ENCODE measurements at places on chromosomes 1 and 21.

- peak; percentile 34 for DNase-seq
Observed at GRCh38 chr1:162709870-162710269, 77.6 kb downstream of the DDR2 start.

DNA sequence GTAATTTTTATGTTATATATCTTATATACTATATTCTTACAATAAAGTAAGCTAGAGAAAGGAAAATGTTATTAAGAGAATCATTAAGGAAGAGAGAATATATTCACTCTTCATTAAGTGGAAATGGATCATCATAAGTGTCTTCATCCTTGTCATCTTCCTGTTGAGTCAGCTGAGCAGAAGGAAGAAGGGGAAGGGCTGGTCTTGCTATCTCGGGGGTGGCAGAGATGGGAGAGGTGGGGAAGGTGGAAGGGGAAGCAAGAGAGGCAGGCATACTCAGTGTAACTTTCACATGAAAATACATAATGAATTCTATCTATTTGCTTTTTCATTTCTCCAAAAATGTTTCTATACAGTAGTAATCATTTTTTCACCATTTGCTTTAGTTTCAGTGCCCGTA lies 5.1 kb downstream of the DNASE2B start:
- DNase-seq: no peak

GRCh38 chr1:32919811-32920733 lies 18.9 kb upstream of the TMEM54 start:
- peak; percentile 39 for DNase-seq

- DNase-seq: no peak
Observed at GRCh38 chr1:121448851-121449250, 264.1 kb downstream of the SRGAP2C start.

GRCh38 chr21:45916011-45916840 lies 65.3 kb upstream of the COL6A1 start:
- no peak for DNase-seq

- no peak for DNase-seq
Observed at GRCh38 chr1:3836421-3836820, 20.6 kb downstream of the CEP104 start.

- peak; percentile 65 for DNase-seq
Observed at GRCh38 chr1:48677306-48678287, 99.1 kb downstream of the BEND5 start.

- DNase-seq: no peak
Observed at GRCh38 chr1:78526496-78526895, 35.7 kb downstream of the PTGFR start.

- DNase-seq: peak; percentile 92
Observed at GRCh38 chr1:153490272-153491051, 30.0 kb upstream of the S100A7 start.

- DNase-seq: no peak
Observed at GRCh38 chr1:91712393-91712792, 173.6 kb downstream of the TGFBR3 start.

- DNase-seq: no peak
Observed at GRCh38 chr1:157084720-157085119, 14.9 kb downstream of the ETV3L start.

DNA sequence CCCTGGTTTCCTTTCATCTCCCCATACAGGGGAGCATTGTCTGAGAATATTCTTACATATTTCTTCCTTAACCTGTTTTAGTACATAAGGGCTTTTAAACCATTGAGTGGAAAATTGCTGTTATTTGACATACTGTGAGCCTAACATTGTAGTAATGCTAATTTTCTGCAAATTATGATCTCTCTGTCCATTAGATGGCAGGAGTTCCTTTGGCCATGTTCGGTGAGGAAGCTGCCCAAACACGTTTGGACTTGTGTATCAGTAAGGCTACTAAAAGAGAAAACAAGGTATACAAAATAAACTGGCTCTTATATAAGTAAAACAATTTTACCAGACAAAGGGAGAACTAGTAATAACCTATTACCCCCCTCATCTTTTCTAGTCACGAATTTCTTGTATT lies 29.2 kb downstream of the CDC7 start:
- peak; percentile 57 for DNase-seq

GRCh38 chr1:230149751-230150584 lies 82.9 kb downstream of the GALNT2 start:
- DNase-seq: no peak

- no peak for DNase-seq
Observed at GRCh38 chr1:53327182-53327913, 522 bp downstream of the LRP8 start.

DNA sequence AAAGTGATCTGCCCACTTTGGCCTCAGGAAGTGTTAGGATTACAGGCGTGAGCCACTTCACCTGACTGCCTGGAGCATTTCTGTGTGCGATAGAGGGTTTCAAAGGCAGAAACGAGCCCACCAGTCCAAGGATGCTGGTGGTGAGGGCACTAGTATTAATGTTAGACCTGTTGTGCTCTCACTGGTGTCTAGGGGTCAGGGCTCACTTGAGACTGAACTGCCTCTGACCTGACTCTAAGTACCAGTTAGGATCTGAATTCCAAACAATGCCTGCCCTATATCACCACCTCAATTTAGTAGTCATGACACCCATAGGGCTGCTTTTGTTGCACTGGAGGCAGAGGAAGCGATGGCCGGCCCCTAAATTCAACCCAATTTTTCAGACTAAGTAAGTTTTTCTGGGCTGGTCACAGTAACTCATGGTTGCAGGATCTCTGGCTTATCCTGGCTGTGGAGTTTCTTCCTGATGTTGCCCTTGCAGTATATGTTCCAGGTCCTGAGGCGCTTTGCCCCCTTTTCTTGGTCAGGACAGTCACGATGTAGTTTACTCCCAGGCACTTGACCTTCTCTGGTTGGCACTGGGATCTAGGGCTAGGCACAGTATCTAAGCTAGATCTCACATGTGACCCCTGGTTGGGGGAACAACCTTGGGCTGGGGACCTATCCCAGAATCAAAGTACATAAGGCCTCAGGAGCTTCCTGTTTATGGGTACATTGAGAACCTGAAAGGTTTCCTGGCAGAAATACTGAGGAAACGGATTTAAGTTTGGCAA lies 4.5 kb downstream of the CCDC17 start:
- no peak for DNase-seq

DNA sequence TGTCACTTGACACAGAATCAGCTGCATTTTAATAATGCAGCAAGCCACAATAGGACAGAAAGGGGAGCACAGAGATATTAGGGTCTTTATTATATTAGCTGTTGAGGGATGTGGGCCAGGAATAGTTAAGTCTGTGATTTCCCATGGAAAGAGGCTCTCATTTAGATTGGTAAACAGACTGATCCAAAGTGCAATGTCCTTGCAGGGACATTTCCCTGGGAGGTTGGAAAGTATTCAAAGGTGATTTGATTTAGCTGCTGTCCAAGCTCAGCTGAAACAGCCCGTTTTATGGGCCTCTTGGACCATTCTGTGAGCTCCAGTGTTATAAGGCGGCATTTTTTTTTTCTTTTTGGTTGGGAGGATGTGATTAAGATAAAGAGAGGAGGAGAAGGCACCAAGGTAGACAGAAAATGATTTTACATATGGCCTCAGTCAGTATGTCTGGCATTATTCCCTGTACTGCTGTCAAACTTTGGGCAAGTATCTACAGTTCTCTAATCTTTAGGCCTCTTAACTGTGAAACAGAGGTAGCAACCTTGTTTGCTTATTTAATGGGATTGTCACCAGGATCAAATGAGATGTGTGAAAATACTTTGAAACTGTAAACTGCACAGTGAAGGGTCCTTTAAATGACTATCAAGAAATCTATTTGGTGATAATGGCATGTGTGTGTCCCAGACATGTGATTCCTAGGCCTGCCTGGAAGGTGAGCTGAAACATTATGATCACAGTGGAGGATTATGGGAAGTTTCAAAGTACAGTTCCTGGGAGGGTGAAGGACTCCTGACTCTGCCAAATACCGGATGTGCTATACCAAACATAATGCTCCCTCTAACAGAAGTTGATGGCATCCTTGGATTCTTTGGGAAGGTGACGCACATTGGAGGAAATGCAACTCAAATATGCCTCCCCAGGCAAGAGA lies 62.2 kb downstream of the NOS1AP start:
- DNase-seq: no peak

GRCh38 chr1:237146241-237146640 lies 104.3 kb downstream of the RYR2 start:
- no peak for DNase-seq

- DNase-seq: no peak
Observed at GRCh38 chr1:210189426-210189825, 43.2 kb upstream of the SERTAD4 start.

- no peak for DNase-seq
Observed at GRCh38 chr1:153741986-153742385, 14.1 kb downstream of the INTS3 start.

DNA sequence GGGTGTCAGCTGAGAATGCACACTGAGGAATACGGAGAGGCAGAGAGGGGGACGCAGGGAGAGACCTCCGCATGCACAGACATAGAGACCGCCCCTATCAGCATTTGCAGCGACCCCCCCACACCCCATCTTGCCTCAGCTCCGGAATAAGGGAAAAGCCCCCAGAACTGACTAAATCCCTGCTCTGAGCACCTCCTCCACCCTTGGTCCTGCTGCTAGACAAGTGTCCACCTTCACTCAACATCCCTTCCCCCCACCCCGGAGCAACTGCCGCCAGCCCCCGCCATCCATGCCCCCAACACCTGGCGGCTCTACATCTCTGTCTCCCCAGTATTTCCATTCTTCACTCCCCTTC lies 769 bp downstream of the SV2A start:
- no peak for DNase-seq

GRCh38 chr1:15410223-15410883 lies 665 bp downstream of the EFHD2 start:
- DNase-seq: no peak

DNA sequence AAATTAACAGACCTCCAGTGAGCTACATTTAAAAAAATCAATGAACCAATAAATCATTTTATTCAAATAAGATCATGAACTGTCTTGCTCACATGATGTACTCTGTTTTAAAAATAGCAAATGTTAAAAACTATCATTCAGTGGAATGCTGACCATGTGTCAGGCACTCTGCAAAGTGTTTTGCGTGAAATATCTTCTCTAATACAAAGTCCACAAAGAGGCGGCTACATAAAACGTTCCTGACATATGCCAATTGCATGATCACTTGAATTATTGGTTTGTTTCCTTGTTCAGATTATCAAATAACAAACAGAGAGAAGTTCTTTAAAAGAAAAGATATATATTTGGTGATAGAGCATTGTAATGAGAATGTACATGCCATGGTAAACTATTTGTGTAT lies 10.7 kb downstream of the FMO2 start:
- no peak for DNase-seq

- DNase-seq: peak; percentile 48
Observed at GRCh38 chr1:8015809-8016165, 10.3 kb downstream of the ERRFI1 start.

DNA sequence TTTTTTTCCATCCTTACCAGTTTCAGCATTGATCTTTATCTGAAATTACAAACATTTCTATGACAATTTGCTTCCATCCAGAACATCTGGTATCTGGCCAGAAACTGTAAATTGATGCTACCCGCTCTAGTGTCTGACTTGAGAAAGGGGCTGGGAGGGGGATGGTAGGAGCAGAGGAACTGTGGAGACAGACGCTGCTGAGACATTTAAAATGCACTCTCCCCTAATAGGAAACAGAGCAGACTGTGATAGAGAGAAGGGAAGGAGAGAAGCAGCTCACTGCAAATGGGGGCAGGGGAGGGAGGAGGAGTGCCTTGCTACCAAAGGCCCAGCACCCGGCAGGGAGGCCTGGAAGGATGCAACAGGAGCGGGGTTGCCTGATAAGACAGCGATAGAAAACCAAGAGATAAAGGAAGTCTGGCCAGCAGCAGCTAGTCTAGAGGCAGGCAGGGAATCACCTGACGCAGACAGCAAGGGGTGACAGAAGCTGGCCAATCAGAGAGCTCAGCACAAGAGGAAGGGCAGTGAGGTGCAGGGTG lies 195.5 kb upstream of the NFIA start:
- DNase-seq: no peak
